ENCODE measurements at places on chromosomes 1 and 21.

DNA sequence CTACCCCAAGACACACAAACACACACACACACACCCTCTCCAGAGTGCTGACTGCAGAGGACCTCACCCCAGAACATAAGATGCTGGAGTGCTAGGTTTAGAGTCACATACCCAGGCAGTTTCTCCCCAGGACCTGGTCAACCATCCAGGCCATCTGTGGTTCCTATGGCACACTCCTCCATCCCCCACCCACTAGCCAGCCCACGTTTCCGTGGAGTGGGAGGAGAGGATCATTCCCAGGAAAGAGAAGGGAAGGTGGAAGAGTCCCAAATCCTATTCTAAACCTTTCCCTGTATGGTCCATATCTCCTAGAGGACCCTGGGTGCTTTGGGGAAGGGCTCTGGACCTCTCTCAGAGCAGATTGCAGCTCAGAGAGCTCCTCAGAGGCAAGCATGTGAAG lies 1.1 kb downstream of the KCNJ9 start:
- DNase-seq, result no peak

GRCh38 chr1:21184276-21184675 lies 7.6 kb upstream of the EIF4G3 start:
- peak; percentile 34 for DNase-seq

- peak; percentile 31 for DNase-seq
Measured at GRCh38 chr1:197619008-197619640, 156.2 kb downstream of the DENND1B start.

DNA sequence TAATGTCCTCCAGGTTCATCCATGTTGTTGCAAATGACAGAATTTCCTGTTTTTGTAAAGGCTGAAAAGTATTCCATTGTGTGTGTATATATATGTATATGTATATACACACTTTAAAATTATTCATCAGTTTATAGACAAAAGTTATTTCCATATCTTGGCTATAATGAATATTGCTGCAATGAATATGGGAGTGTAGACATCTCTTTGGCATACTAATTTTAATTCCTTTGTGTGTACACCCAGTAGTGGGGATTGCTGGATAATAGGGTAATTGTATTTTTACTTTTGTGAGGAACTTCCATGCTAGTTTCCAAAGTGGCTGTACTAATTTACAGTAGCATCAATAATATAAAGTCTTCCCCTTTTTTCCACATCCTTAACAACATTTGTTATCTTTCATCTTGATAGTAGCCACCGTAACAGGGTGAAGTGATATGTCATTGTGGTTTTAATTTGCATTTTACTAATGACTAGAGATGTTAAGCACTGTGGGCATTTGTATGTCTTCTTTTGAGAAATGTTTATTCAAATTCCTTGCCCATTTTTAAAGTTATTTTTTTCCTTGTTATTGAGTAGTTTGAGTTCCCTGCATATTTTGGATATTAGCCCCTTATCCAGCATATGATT lies 243.0 kb downstream of the PDE4B start:
- no peak for DNase-seq

GRCh38 chr1:34476371-34476770 lies 278.5 kb upstream of the GJB5 start:
- no peak for DNase-seq
